Right renal pelvis (tissue), 4 donors: ENCODE measurements at places on chromosomes 11 and 22. TPM values are rescaled to one million over a fixed set of nuclear protein-coding genes. Genes with fewer than 3 reads are reported as not detected.

DNA sequence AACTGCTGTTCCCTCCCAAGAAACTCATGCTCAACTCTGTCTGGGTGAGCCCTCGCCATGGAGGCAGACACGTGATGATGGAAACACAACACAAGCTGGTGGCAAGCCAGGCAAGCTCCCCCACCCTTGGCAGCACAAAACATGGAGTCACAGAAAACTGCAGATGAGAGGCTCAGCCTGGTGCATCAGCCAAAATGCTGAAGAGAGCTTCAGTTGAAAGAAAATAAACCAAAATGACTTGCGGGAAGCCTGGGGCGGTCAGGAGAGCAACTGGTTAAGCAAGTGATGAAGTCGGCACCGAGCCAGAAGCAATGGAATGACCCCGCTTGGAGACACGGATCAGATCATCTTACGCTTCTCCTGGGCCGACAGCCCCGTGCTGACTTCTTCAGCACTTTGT lies 68.3 kb downstream of the C11orf58 start:
- no peak for DNase-seq

The KRTAP5-11 gene
- polyA plus RNA-seq, result not detected

GRCh38 chr11:64998690-64999431 lies 2.1 kb upstream of the BATF2 start:
- DNase-seq, result no peak

DNA sequence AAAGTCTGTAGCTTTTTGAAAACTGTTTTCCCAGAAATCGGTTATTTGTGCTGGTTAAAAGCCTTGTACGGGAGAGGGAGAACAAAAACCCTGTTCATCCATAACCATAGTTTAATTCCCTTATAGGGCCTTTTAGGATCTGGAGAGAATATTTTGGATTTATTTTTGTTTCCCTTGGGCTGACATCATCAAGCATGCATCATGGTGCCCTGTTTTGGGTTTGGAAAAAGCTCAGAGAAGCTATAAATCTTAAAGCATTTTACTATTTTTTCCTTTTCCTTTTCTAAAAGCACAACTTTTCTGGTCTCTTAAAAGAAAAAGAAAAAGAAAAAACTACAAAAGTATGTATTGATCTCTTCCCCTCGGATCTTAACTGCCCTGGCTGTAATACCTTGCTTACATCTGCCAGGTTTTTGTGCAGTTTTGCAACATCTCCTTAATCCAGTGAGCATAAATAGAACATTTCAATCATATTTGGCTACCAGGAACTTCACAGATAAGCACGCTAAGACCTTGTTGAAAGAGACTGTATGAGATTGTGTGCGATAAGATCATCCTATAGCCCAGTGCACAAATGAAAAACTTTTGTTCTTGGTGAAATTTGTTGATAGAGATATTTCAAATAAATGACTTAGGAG lies 88.0 kb downstream of the ZBTB16 start:
- no peak for DNase-seq

The UCP3 gene
- 2.2 TPM for polyA plus RNA-seq

The DBX1 gene
- not detected for polyA plus RNA-seq

GRCh38 chr11:45844822-45845578 lies 2.3 kb upstream of the CRY2 start:
- no peak for DNase-seq

The FGF3 gene
- polyA plus RNA-seq, result not detected

- no peak for DNase-seq
These were observed 5.0 kb downstream of the MIF start for GRCh38 chr22:23899042-23899745.

The PKDREJ gene
- 0.39 TPM for polyA plus RNA-seq

The KRTAP5-9 gene
- 0.46 TPM for polyA plus RNA-seq

- no peak for DNase-seq
These were observed 51.6 kb downstream of the ST14 start for GRCh38 chr11:130211144-130211543.

DNA sequence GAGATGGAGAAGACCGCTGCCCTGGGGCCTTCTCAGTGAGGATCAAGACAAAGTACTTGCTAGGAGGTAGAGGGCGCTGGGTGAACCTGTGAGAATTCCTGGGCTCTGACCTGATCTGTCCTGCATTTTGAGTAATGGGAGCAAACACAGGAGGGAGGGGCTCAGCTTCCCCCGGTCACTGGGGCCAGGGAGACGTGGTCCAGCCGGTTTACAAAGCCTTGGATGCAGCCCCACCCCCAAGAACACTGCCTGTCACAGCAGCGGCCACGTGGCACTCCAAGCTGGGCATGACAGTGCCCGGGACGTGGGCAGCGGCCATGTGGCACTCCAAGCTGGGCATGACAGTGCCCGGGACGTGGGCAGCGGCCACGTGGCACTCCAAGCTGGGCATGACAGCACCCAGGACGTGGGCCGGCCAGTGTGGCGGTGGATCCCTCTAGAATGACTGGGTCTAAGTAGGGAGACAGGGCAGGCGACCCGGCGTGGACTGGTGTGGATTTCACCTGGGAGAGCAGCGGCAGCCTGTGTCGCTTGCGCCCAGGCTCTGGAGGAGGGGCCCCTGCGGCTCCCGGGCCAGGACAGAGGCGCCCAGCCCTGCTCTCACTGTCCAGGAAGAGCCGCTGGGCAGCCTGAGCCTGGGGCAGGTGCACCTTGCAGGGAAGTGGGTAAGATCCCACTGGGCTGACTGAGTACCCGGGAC lies 2.5 kb upstream of the TTLL8 start:
- no peak for DNase-seq

- DNase-seq, result no peak
These were observed 17.5 kb downstream of the FGF3 start for GRCh38 chr11:69801513-69802335.

GRCh38 chr11:112520354-112520753 lies 259.7 kb upstream of the PLET1 start:
- DNase-seq, result no peak

The PLEKHB1 gene
- polyA plus RNA-seq, result 16.8 TPM

DNA sequence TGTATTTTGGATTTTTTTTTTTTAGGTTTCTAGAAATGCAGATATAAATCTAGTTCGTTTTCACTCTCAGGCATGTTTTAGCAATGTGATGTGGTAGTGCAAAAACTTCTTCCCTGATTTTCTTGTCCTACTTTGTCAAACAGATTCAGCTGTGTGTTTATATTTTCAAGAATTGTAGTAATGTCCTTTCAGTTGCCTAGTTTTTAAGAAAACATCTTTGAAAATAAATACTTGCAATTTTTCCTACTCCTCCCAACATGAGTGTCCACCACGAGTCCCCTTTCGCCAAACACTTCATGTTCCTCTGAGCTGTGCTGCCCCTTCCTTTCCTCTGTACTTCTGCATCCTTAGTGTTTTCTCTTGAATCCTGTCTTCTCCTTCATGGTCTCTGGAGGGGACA lies 686.9 kb downstream of the NTM start:
- no peak for DNase-seq

- no peak for DNase-seq
These were observed 6.5 kb upstream of the NUP160 start for GRCh38 chr11:47854667-47855066.

GRCh38 chr22:37804352-37804880 lies 3.3 kb upstream of the GCAT start:
- DNase-seq, result no peak
